ENCODE measurements at places on chromosomes 1 and 21.
A peak's percentile ranks its signal among the peaks of the same experiment; 100 is the strongest.

DNA sequence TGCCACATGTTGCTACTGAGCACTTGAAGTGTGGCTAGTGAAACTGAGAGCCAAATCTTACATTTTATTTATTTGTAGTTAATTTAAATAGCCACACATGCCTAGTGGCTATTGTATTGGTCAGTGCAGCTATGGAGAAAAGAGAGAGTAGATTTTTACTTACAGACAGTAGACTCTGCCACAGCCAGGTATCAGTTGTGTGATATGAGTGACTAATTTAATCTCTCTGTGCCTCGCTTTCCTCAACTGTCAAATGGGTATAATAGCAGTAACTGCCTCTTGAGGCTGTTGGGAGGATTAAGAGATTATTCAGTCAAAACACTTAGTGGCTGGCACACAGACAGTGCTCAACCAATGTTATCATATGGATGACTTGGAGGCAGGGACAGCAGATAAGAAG is 49.0 kb downstream of the UBE2T start:
- no peak for DNase-seq

GRCh38 chr1:204624631-204625216 is 60.8 kb downstream of the LRRN2 start:
- no peak for DNase-seq

GRCh38 chr1:111471012-111471411 is 2.8 kb upstream of the C1orf162 start:
- peak; percentile 29 for DNase-seq

DNA sequence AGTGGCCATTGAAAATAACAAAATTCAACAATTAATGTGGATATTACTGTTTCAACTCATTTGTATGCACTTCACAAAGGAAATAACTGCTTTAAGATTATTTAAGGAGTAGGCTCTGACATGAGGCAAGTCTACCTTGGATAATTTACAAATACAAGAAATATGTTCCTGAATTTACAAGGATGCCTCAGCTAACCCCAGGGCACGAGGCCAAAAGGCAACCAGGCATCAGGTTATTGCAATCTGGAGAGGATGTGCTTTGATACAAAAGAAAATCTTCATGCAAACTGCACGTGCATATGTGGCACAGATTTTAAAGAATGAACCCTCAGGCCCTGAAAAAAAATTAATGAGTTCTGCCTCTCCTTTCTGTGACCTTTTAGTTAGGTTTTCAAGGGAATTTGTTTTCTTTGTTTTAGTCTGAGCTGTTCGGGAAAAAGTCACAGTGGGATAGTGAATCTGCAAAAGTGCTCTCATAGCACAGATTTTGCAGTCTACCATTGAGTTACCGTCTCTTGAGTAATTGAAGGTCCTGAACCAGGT is 1304.2 kb upstream of the ADGRL4 start:
- no peak for DNase-seq

- peak; percentile 84 for DNase-seq
Measured at GRCh38 chr1:150578272-150579109, 919 bp downstream of the MCL1 start.

- no peak for DNase-seq
Measured at GRCh38 chr1:30745156-30745833, 12.3 kb downstream of the LAPTM5 start.

DNA sequence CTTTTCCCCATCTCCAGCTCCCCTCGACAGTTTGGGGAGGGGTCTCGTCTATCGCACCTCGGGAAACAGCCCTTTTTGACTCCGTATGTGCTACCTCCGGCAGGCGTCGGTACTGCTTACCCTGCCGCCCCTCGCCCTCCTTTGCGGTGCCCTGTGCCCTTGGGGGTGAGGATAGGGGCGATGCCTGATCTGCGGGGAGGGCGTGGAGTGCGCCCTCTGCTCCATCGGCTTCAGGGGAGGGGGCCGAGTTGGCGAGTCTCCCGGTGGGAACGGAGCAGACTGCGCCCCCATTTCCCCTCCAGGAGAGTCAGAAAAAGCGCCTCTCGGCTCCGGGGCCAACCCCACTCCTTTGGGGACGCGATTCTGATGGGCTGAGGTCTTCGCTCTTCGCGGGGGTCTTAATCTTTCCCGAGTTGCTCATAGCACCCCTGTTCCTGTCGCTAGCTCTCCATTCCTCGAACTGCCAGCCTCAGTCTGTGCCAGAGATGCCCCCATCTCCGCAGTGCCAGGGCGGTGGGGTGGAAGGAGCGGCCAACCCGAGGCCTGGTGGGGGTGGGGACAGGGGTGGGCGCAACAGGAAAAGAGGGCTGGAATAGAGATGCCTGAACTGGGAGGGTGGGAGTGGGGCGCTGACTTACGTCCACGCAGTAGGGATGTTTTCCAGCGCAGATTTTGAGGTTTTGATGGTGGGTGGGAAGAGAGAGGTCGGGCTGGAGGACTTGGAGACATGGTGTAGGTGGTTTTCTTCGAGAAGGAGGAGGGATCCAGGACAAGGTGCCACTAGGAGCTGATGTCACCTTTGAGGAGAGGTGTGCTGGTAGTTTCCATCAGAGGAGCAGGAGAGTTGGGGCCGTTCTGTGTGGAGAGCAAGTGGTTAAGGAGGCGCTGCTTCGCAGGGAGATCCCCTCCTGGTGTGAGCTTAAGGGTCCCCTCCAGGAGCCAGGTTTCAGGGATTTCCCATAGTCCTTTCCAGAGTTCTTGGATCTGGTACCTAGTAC is 674 bp downstream of the PPFIA4 start:
- no peak for DNase-seq

DNA sequence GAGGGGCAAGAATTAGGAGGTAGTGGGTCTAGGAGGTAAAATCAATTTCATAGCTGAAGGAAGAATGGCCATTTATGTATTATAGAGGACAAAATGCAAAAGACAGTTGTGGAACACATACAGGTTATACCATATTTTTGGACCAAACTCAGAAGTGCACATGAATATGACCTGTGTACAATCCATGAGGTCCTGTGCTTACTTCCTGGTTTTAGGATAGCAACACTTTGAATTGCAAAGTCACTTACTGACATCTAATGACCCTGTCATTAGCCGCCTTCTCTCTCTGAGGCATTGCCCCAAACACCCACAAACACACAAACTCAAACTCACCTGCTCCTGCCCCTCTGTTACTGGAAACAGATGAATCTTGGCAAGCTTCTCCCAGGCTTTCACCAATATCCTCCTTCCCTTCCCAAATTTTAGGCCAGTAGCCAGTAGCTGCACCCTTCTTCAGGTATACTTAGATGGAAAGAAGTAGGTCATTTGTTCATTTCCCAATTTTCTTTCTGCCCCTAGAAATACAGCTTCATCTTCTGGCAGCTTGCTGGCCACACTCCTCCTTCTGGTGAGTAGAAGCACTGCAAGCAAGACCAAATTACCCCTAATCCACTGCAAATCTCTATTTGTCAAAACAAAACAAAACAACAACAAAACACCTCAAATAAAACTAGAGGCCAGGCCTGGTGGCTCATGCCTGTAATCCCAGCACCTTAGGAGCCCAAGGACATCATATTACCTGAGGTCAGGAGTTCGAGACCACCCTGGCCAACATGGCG is 13.7 kb upstream of the RPL5 start:
- no peak for DNase-seq

GRCh38 chr1:162710345-162710744 is 78.1 kb downstream of the DDR2 start:
- DNase-seq, result no peak

DNA sequence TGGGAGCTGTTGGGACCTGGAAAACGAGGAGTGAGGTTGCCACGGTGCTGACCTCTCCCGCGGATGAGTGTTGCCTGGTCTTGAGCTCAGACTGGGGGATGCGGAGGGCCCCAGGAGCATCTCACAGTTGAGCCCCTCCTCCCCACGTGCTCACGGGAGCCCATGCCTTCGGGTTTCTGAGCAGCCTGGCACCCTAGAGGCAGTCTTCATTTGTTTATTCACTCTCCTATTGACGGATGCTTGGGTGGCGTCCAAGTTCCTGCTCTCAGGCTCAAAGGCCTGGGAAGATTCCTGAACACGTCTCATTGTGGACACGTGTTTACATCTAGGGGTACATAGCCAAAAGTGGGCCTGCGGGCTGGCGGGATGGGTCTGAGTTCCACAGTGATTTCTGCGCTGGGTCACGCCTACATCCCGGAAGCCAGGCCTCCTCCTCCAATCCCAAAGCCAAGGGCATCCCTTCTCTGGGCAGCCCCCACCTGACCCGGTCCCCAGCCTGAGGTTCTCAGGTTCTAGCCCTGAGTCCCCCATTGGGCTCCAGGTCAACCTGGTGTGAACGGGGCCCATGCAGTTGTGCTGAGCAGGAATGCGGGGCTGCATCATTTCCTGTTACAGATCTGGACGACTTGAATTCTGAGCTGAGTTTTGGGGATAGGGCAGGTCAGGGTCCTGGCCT is 14.7 kb downstream of the WNT3A start:
- DNase-seq, result no peak

- no peak for DNase-seq
Measured at GRCh38 chr1:36159614-36160387, 3.8 kb downstream of the MAP7D1 start.

DNA sequence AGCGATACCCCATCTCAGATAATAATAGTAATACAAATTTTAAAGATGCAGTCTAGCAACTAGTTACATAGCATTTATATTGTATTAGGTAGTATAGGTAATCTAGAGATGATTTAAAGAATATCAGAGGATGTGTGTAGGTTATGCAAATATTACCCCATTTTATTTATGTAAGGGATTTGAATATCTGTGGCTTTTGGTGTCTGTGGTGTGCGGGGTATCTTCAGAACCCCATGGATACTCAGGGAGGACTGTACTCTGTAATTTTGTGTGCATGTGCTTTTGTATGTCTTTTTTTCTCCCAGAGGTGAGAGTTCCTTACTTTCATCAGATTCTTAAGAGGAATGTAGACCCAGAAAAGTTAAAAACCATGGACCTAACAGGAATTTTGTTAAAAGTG is 12.8 kb downstream of the RNF2 start:
- no peak for DNase-seq

DNA sequence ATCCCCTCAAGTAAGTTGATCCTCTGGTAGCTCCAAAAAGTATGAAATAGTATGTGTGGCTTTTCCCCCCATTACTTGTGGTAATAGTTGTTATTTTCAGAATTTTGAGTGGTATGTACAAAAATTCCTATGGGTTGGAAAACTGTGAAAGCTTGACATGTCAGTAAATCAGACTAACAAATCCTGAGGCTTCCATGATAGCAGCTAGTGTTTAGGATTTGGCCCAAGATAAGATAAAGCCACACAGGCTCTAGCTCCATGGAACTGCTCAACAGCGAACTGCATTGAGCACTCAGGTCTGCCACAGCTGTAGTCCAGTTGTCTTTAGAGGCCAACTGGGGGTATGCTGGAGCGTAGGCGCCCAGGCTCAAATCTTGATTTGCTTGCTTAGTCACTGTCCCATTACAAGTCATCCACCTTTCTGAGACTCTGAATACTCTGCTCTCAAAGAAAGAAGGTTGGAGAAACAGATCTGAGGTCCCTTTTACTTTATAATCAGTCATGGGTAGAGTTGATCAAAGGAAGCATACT is 28.7 kb downstream of the ATP1A1 start:
- no peak for DNase-seq

GRCh38 chr1:25123551-25123950 is 108.8 kb downstream of the SYF2 start:
- DNase-seq, result no peak

DNA sequence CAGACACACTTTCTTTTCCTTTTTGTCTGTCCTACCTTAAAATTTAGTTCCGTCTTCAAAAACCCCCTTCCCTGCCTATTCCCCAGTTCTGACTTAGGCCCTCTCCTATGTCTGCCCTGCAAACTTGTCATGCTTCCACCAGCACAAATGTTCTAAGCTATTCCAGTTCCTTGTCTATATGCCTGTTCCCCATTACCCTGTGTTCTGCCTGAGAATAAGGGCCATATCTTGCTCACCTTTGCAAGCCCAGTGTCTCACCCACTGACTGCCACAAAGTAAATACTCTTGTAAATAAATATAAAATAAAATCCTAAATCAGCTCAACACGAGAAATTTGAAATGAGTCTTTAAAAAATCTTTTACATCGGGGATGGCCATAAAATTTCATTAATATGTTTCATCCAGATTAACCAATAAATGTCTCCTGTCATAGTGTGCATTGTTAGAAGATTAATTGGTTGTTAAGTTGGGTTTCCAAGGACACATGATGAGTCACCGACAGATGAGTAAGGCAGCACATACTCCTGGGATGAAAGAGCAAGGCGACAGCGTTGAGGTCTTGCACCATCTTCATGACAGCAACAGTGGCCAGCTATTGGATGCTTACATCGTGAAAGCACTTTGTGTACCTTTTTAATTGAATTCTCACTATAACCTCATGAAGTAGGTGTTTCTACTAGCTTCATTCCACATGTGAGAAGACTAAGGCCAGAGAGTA is 92.6 kb upstream of the NGF start:
- DNase-seq, result no peak

DNA sequence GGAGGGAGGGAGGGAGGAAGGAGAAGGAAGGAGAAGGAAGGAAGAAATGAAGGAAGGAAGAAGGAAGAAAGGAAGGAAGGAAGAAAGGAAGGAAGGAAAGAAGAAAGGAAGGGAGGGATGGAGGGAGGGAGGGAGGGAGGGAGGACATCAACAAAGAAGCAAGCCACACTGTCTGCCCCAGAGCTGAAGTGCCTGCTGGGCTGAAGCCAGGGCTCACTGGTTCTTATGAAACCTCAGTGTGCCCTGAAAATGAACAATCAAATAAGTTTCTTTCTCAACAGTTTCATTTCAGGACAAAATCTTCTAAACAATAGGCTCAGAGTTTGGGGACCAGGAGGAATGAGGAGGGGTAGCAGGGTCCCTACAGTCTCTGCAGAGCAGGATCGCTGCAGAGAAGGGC is 21.1 kb downstream of the ARHGEF19 start:
- no peak for DNase-seq

- DNase-seq, result no peak
Measured at GRCh38 chr1:52264530-52265115, 101.4 kb downstream of the CC2D1B start.

GRCh38 chr1:235160383-235160956 is 580 bp downstream of the RBM34 start:
- no peak for DNase-seq

DNA sequence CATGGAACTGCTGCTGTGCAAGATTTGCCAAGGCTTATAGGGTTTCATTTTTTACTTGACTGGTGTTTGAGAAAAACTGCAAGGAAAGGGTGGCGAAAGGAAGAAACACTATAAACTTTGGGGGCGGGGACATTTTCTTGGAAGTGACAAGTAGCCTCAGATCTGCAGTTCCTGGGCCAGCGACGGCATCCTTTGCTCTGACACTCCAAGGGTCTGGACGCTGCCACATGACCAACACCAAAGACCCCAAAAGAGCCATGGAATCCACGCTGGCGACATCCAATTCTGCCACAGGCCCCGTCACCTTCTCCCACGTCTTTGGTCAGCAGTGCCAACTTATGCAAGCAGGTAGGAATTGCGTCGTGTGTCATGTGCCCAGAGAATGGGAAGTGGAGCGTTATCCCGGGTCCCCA is 193.4 kb downstream of the PRDM2 start:
- no peak for DNase-seq

DNA sequence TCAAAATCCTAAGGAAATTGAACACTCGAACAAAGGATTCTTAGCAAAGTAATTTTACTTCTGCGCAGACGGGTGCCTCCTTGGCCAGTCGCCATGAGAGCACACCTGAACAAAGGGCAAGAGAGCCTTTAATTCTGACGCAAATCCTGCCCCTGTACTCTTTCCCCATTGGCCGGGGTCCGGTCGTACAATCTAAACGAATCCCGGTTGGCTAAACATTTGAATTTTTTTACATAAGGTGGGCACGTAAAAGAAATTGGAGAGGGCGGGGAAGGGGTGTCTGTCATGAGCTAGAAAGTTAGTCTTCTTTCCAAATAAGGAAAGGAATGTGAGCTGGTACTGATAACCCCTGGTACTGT is 8.2 kb upstream of the IL22RA1 start:
- no peak for DNase-seq

GRCh38 chr21:30518876-30519275 is 16.9 kb upstream of the KRTAP19-5 start:
- no peak for DNase-seq
